ENCODE measurements at places on chromosomes 5 and 9.

GRCh38 chr9:132669319-132669697 is 475 bp downstream of the DDX31 start:
- DNase-seq: no peak

DNA sequence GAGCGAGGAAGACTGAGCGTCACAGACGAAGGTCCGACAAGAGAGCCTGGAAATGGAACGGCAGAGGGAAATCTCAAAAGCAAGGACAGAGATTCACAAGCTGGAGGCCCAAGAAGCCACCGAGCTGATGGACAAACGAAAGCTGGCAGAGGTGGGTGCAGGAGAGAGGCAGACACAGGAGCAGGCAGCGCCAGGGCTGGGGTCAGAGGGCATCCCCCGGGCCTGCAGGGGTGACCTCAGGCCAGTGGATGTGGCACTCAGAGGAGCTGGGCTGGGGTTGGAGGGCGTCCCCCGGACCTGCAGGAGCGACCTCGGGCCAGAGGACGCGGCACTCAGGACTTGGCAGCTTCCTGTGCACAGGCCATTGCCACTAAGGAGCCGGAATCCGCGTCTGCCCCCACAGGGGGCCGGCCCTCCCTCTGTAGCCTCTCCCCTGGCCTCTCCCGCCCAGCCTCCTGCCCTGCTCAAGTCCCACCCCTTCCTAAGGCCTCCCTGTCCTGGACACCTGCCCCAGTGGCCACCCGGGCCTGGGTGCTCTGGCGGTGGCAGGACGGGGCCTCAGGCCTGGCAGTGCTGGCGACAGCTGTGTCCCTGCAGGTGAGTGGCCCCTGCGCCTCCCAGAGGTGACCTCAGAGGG is 40.4 kb downstream of the EXD3 start:
- DNase-seq: no peak

GRCh38 chr9:110999379-110999778 is 38.9 kb downstream of the LPAR1 start:
- DNase-seq: no peak

DNA sequence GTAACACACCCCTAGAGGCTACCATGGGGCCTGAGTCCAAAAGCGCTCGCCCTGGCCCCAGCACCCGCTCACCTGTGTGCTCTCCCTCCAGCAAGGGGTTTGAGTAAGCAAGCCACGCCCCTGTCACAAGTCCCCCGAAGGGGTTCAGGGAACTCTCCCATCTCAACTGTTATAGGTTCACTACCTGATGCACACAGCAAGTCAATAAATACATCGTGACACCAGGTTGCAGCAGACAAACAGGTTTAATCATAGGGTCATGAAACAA is 8.4 kb upstream of the CREBRF start:
- DNase-seq: no peak
